ENCODE measurements at places on chromosomes 13 and 19.

DNA sequence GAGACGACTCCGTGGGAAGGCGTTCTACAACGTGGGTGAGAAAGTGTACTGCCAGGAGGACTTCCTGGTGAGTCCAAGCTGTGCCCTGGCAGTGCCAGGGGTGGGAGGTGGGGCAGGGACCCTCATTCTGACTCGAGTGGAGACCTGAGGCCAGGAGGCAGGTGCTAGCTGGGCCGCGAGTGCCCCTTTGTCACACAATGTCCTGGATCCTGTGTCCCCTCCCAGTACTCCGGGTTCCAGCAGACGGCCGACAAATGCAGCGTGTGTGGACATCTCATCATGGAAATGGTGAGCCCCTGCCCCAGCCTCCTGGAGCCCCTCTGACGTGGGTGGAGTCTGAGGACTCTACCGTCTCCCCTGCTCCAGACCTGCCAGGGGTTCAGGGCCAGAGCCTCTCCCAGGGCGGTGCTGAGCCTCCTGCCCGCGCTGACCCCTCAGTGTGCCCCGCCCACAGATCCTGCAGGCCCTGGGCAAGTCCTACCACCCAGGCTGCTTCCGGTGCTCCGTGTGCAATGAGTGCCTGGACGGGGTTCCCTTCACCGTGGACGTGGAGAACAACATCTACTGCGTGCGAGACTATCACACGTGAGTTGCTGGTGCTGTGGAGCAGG is 11.6 kb downstream of the WTIP start:
- no peak for DNase-seq

GRCh38 chr19:8323781-8324185 is 2.5 kb downstream of the RPS28 start:
- no peak for DNase-seq

DNA sequence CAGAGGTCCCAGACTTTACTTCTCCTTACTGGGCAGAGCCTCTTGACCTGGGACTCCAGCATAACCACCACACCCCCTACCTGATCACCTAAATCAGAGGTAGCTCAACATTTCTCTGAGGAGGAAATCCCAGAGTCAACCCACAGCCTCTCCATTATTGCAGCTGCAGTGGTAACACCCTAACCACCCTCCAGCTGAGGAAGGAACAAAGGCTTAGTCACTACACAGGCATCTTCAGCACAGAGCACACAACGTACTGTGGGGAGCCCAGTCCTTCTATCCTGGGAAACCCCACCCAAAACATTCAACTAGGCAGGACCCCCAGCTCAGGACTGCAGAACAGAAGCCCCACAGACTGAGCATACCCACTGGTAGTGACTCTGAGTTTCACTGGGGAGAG is 824.7 kb upstream of the SLITRK5 start:
- no peak for DNase-seq

DNA sequence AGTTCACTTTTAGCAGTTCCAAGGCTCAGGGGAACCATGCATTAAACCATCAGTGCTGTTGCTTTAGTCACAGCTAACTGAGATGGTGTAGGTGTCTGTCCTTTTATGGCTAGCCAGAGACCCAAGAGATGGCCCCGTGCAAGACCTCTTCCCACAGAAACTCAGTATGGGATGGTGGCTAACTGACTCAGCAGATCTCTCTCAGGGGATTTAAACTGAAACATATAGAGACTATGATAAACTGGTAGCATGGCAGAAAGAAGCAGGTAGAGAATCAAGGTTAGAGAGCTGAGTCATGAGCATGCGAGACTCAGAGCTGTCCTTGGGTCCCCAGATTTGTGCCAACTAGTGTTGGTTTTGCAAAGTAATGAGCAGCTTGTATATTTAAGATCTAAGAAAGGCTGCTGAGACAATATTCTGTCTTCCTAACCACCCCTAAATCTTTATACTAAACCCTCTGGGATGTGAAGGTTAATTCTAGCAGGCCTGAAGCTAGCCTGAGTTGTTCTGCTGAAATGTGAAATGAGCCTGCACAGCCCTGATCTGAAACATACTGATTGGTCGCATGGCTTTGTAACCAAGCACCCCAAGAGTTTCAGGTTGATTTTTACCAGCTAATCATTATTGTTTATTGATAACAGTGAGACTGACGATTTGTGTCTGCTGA is 6.5 kb upstream of the SCEL start:
- no peak for DNase-seq

- peak; percentile 60 for DNase-seq
Observed at GRCh38 chr13:25574437-25575411, 202.9 kb downstream of the ATP8A2 start.

DNA sequence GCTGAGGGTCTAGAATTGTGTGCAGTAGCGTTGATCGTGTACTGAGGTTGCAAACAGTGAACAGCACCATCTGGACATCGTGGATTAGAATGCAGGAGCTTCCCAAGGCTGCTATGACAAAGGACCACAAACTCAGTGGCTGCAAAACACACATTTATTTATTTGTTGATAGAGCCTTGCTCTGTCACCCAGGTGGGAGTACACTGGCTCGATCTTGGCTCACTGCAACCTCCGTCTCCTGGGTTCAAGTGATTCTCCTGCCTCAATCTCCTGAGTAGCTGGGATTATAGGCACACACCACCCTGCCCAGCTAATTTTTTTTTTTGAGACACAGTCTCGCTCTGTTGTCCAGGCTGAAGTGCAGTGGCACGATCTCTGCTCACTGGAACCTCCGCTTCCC is 2.3 kb upstream of the UHRF1 start:
- DNase-seq: no peak

- no peak for DNase-seq
Observed at GRCh38 chr19:42069619-42070351, at the start of gene GRIK5. Gene GRIK5, minus strand, starts transcription at chr19:42070206. Its CDS starts 4,436 bp downstream, at chr19:42065770.

- DNase-seq: peak; percentile 18
Observed at GRCh38 chr19:12665281-12665573, 1.3 kb downstream of the MAN2B1 start.

GRCh38 chr13:29761815-29762214 is 88.6 kb downstream of the UBL3 start:
- DNase-seq: no peak

DNA sequence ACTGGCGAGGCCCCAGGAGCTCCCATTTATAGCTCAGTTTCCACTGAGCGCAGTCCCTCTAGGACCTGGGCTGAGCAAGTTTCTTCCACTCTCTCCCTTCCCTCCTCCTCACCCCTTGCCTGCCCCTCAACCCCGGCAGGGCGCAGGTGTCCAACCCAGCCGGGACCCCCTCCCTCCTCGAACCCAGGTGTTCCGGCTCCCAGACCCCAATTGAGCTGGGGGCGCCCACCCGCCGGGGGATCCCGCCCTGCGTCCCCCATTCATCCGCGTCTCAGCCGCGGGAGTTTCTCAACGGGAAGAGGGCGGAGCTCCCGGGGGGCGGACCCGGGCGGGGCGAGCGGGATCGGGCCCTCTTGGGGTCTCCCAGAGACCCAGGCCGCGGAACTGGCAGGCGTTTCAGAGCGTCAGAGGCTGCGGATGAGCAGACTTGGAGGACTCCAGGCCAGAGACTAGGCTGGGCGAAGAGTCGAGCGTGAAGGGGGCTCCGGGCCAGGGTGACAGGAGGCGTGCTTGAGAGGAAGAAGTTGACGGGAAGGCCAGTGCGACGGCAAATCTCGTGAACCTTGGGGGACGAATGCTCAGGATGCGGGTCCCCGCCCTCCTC is at the start of gene KIRREL2:
TSS of gene KIRREL2 (plus strand) at position 366 of the 604 bp plus-strand sequence. CDS start at position 575, 209 bp downstream.
- DNase-seq: no peak

- no peak for DNase-seq
Observed at GRCh38 chr13:74562381-74562780, 428.2 kb upstream of the KLF12 start.

- DNase-seq: no peak
Observed at GRCh38 chr13:66069570-66069969, 1160.6 kb downstream of the PCDH9 start.

- no peak for DNase-seq
Observed at GRCh38 chr19:51660975-51661600, 14.5 kb upstream of the SIGLEC14 start.

- DNase-seq: no peak
Observed at GRCh38 chr19:21210037-21210621, 68.3 kb downstream of the ZNF431 start.

- no peak for DNase-seq
Observed at GRCh38 chr13:92984151-92984550, 242.5 kb upstream of the GPC6 start.

All from stimulated activated CD4-positive, alpha-beta T cell treated with anti-CD3 and anti-CD28 coated beads, TNF-alpha, amount 100 ng/mL, for 4 hours (primary cell).